ENCODE measurements at places on chromosomes 3 and 15.

DNA sequence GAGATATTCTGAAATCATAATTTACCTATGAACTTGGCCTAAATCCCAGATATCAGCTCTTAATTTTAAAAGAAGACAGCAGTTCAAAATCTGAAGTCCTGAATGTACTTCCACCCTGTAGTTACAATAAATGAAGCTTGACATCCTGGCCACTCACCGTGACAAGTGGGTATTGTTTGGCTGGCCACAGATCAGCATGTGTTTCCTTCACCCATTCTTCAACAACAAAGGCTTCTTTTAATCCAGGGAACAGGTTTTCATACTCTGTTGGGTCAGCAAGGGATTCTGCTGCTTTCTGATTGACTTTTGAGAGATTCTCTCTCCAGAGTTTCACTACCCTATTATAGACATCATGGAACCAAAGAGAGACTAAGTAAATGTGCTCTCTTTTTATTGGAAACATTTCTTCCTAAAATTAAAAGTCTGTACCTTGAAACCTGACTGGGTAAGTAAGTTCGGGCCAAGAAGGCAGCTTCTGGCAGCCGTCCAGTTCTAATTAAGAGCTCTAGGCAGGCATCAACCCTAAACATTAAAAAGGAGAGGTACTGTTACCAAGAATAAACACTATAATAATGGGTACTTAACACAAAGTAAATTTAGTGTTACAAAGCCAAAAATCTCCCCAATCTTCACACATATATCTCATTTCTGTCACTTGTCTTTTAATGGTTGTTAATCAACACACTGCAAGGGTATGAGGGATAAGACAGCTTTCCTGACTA, 15.2 kb downstream of the MRPS22 start:
- no peak for DNase-seq

GRCh38 chr3:8987645-8988383, 24.5 kb upstream of the RAD18 start:
- peak; percentile 30 for DNase-seq

- no peak for DNase-seq
Observed at GRCh38 chr3:149618151-149619123, 39.4 kb downstream of the WWTR1 start.

DNA sequence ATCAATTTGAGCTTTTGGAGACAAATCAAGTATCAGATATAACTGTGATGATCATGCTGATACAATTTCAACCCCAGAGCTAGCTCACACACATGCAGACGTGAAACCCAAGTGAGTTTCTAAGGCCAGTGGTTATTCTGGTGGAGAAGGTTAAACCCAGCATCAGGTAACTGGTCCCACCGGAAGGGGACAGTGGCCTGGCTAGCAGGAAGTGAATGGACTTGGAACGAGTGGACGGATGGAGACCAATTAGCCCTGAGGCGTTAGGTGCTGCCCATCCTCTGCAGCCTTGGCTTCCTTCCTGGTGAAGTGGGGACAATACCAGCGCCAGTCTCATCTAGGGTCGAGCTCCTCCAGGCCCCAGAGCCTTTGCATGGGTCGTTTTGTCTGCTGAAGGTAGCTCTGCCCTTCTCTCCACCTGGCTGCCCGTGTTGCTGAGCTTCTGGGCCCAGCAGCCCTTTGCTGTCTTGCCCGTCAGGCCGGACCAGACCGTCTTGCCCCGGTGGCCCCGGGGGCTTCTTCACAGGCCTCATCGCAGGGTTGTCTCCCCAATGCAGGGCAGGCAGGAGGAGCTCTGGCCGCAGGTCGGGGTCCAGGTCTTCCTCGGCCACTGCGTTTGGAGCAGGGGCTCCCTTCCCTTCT, 915 bp upstream of the KCTD6 start:
- DNase-seq, result no peak

GRCh38 chr3:148513096-148513543, 184.6 kb upstream of the AGTR1 start:
- no peak for DNase-seq

- DNase-seq, result no peak
Observed at GRCh38 chr15:31409171-31409570, 82.5 kb downstream of the KLF13 start.

DNA sequence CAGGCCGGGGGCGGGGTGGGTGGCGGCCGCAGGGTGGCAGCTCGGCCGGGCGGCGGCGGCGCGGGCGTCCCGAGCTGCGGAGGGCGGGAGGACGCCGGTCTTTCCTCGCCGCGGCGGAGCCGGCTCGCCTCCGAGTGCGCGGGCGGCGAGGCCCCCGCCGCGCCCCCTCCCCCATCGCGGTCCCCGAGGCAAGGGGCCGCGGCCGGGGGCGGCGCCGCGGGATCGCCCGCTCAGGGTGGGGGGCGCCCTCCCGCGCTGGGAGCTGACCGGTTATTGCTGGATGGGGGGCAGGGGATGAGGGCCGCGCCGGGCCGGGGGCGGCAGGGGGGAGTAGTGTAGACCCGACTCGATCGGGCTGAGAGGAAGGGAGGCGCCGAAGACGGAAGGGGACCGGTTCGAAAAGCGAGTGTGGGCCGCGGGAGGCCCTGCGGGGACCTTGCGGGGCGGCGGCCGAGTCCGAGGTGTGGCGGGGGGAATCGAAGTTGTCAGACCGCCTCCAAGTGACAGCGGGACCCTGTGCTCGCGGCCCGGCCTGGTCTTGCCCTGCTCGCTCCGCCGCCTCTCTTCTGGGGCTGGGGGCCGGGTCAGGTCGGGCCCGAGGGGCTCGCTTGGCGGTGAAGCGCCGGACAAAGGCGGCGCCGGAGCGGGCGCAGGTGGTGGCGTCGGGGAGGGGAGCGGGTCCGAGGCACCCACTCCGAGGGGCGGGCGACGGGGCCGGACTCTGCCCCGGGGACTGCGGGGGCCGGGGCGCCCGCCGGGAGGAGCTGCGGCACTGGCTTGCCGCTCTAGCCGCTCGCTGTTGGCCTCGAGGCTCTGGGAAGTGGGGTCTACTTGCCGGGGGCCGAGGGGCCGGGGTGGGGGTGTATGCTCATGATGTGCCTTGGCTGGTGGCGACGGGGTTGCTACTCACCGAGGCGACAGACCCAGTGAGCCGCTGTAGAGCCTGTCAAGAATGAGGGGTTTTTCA, 1.1 kb downstream of the BAHD1 start:
- DNase-seq, result no peak

- no peak for DNase-seq
Observed at GRCh38 chr3:67587811-67588210, 66.6 kb downstream of the SUCLG2 start.

GRCh38 chr3:194481103-194481502, 5.7 kb downstream of the ATP13A3 start:
- DNase-seq, result no peak

GRCh38 chr3:189941679-189942078, 179.0 kb downstream of the P3H2 start:
- no peak for DNase-seq

DNA sequence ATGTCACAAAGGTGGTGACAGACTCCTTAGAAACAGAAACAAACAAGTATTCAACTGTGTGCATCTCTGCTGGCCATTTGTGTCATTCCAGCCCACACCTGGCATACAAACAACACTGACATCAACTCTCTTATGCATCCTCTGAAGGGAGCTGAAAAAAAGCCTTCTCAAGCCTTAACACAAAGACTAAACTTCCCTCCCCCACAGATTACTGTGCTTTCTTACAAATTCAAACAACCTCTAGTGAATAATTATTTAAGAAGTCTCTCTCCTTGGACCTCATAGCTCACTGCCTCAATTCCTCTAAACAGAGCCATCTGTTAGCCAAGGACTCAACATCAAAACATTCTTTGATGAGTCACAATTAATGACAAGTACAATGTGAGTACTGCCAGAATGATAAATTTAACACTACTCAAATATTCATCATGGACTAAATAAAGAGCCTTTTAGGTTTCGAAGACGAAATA, 132.1 kb downstream of the WDR76 start:
- no peak for DNase-seq

GRCh38 chr3:190853464-190853863, 9.0 kb downstream of the GMNC start:
- DNase-seq, result no peak

DNA sequence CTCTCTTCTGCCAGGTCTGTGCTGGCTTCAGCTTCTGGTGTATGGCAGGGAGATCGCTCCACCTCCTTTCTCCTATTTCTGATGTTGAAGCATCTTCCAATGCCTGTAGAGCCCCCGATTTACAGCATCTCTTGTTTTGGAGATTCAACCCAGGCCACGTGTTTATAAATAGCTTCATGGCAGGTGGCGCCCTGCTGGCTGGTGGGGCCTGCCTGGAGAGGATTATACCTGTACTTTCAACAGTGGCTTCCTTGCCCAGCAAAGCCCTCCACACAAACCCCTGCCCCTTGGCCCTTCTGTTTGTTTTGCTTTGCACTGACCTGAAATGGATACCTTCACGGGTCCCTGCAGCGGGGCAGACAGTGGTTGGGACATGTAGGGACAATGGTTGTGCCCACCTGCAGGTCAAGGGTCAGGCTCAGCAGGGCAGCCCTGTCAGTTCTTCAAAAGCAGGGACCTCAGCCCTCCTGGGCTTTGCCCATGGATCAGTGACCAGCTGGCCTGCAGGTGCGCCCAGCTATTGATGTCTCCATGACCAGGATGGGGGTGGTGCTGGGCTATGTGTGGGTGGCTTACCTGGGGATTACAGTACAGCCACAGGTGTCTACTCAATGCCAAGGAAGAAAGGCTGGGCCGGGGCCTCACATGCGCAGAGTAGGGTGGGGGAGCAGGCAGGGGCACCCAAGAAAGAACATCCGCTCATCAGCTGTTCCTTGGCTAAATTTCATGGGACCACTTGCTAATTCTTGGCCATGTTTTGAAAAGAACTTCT, 112.7 kb upstream of the PRR23C start:
- no peak for DNase-seq

DNA sequence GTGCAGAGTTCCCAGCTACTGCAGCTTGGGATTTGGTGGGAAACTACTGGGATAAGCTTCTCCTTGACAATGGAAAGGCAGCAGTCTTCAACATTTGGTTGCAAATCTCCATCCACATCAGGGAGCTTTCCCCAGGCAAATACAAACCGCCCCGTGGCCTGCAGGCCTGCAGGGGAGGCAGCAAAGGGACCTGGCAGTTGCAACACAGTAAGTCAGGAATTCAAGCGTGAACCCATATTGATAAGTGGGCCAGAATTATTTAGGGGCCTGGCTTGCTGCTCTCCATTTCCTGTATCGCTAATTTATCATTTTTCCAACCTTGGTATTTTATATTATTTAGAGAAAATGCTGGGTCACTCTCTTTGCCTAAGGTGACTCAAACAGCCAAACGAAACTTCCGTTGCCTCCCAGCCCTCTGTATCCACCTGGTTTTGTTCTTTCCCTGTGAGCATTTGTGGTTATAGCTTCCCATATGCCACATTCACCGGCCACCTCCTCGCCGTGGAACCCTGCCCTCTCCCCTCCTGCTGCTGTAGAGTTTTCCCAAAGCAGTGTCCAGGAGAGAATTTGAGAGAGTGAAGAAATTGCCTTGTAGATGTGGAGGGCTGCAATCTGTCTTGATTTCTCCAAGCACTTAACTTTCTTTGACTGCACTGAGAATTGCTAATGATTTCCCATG, 34.8 kb downstream of the B3GALNT1 start:
- DNase-seq, result no peak

- DNase-seq, result no peak
Observed at GRCh38 chr3:45644063-45644790, 45.0 kb upstream of the SACM1L start.

DNA sequence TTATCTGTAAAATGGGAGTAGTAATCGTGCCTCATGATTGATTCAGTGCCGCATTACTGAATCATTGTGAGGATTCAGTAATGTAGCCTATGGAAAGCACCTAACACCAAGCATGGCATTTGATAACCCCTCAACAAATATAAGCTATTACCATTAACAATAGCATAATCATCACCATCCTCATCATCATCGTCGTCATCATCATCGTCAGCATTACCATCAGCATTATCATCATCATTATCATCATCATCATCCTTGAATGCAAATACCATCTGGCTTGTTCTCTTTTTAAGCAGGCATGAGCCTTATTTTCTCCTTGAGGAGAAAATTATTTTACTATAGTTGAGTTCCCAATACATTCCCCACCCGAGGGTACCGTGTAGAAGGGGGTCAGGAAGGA, 115.4 kb upstream of the PTPRG start:
- DNase-seq, result no peak

- DNase-seq, result no peak
Observed at GRCh38 chr15:55737373-55737772, 5.6 kb downstream of the PRTG start.

GRCh38 chr15:94400526-94401298, 169.4 kb downstream of the MCTP2 start:
- DNase-seq, result no peak

GRCh38 chr15:56356616-56357015, 8.6 kb upstream of the TEX9 start:
- DNase-seq, result no peak
